RWPE2 (cell line): ENCODE measurements at places on chromosomes 12 and 14.
A peak's percentile ranks its signal among the peaks of the same experiment; 100 is the strongest.

GRCh38 chr14:56331592-56332216 is 213.5 kb downstream of the PELI2 start:
- no peak for DNase-seq
- H3K36me3 ChIP-seq = no peaks in the 10 kb centered on the region
- H3K27me3 ChIP-seq = no peaks in the 10 kb centered on the region

GRCh38 chr12:18160901-18161300 is 70.9 kb upstream of the RERGL start:
- no peak overlapping the region for H3K4me3 ChIP-seq
- no peaks in the 10 kb centered on the region for H3K27me3 ChIP-seq
- no peak overlapping the region for H3K27ac ChIP-seq
- DNase-seq = no peak
- H3K36me3 ChIP-seq = no peaks in the 10 kb centered on the region
- no peaks in the 10 kb centered on the region for H3K4me1 ChIP-seq

DNA sequence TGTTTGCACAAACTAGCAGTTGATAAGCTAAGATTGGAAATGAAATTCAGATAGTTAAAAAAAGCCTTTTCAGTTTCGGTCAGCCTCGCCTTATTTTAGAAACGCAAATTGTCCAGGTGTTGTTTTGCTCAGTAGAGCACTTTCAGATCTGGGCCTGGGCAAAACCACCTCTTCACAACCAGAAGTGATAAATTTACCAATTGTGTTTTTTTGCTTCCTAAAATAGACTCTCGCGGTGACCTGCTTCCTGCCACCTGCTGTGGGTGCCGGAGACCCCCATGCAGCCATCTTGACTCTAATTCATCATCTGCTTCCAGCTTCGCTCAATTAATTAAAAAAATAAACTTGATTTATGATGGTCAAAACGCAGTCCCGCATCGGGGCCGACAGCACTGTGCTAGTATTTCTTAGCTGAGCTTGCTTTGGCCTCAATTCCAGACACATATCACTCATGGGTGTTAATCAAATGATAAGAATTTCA is 335.6 kb downstream of the TMEM121 start:
- H3K36me3 ChIP-seq = no peaks in the 10 kb centered on the region
- no peaks in the 10 kb centered on the region for H3K27me3 ChIP-seq
- DNase-seq = peak; percentile 28
- no peak overlapping the region for H3K27ac ChIP-seq

DNA sequence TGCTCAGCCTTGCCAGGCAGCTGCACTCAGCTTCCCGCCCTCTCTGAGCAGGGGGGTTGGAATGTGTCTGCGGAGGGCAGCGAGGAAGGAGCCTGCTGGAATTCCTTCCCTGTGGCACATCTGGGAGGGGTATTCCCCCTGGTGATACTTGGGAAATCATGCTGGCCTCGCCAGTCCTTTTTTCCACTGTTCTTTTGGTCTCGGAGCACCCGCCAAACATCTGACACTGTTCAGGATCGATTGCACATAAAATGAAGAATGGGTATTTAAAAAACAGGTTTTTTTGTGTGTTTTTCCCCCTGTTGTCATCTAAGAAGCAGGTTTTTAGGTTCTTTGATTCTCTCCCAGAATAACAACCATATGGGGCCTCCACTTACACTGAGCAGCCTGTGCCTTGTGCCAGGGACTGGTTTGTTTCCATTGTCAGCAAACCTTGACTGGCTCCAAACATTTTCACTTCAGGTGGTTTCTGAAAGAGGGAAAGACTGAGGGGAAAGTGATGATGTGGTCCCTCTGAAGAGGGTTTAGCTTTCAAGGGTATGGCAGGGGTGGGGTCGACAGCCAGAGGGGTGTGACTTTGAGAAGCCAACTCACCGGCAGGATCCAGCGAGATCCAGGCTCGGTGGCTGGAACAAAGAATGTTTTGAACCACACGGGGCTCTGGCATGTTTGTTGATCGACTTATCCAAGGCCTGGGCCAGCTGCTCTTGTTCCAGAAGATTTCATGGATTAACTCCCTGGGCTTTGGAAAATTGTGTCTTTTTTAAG is 215.1 kb downstream of the CACNA1C start:
- peak; percentile 29 for DNase-seq
- H3K36me3 ChIP-seq = no peaks in the 10 kb centered on the region
- H3K4me3 ChIP-seq = no peak overlapping the region
- no peaks in the 10 kb centered on the region for H3K4me1 ChIP-seq
- peaks cover 13% of the 10 kb centered on the region for H3K27me3 ChIP-seq
- H3K27ac ChIP-seq = peak overlapping the region; percentile 2

GRCh38 chr12:43282106-43282505 is 269.9 kb downstream of the ADAMTS20 start:
- H3K4me1 ChIP-seq = peaks cover 30% of the 10 kb centered on the region
- DNase-seq = no peak
- no peaks in the 10 kb centered on the region for H3K36me3 ChIP-seq

DNA sequence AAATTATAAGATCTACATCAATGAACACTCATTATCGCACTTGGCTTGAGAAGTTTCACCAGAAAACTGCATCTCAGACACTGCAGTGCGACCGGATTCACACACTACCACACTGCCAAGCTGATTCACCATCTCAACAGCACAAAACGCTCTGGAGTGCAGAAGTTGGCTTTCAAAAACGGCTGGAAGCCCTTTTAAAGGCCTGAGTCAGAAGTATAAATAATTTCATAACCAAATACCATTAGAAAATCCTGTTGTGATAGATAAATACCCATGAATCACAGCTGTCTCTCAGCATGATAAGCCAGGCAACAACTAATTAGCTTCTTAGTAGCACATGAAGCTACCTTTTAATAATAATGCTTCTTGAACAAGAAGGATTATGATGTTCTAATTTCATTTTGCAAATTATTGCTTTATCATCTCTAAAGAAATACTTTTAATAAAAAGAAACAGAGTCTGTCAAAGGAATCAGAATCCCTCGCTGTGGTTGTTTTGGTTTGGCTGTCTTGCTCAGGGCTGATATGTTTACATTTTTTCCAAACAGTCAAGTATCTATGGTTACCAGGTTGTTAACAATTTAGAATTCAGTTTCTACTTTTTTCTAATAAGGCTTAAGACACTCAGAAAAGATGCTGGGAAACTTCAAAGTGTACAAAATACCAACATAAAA is 51.2 kb downstream of the SLC2A13 start:
- H3K36me3 ChIP-seq = no peaks in the 10 kb centered on the region
- no peak overlapping the region for H3K27ac ChIP-seq
- DNase-seq = no peak
- H3K4me3 ChIP-seq = no peak overlapping the region
- H3K27me3 ChIP-seq = no peaks in the 10 kb centered on the region

DNA sequence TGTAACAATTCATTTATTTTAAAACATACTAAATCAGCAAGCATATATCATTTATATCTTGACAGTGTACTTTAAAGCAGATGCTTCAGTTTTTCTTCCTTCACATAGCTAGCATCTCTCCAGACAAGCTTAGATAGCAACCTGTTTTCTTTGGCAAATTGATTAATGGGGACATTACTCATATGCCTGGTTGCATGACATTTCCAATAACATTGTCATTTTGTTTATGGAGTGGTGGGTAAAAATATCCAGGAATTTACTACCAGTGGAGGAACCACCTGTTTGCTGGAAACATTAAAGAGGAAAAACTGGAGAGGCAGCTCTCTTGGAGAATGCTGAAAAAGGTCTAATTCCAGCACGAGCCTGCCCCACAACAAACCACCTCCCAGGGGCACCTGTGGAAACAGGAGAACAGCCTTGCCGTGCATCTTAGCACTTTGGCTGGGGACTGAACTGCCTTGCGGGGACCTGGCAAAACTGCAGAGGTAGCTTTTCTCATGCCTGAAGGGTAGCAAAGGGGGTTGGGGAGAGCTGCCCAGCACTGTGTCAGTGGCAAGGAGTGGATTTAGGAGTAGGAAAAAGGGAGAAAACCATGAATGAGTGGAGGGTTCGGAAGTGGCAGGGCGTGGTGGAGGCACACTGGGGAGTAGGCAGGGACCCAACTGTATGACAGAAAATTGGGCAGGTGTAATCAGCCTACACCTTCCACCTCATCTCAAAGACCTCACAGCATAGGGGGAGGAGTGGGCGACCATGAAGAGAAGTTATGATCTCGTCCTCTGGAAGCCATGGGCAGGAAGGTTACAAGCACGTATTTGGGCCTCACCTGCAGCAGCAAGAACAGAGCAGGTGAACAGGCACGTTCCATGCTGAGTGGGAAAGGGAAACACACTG is 11.7 kb upstream of the CREBL2 start:
- no peak overlapping the region for H3K27ac ChIP-seq
- H3K4me1 ChIP-seq = no peaks in the 10 kb centered on the region
- no peak for DNase-seq
- H3K36me3 ChIP-seq = no peaks in the 10 kb centered on the region
- no peak overlapping the region for H3K4me3 ChIP-seq

GRCh38 chr12:25236190-25236589 is 14.5 kb downstream of the KRAS start:
- H3K4me3 ChIP-seq = no peak overlapping the region
- no peak for DNase-seq
- H3K36me3 ChIP-seq = no peaks in the 10 kb centered on the region
- H3K27ac ChIP-seq = no peak overlapping the region
- no peaks in the 10 kb centered on the region for H3K27me3 ChIP-seq
- no peaks in the 10 kb centered on the region for H3K4me1 ChIP-seq

- no peaks in the 10 kb centered on the region for H3K36me3 ChIP-seq
- H3K4me1 ChIP-seq = no peaks in the 10 kb centered on the region
- peaks cover 3% of the 10 kb centered on the region for H3K27me3 ChIP-seq
These were observed 376.8 kb downstream of the DPF3 start for GRCh38 chr14:72516936-72517700.

DNA sequence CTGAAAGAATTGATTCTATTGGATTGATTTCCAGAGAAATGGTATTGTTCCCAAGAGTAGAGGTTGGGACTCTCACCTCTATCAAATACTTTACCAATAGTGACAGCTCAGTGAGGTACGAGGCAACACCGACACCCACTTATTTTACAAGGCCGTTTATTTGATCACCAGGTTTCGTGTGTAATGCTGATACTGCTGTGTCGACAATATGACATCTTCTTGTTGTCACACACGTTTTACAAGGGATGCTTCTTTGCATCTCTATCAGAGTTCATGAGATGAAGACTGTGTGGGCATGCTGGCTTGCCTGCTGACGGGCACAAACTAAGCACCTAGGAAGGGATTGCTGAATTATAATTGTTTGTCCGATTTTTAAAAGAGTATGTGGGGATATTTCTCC is 217.8 kb upstream of the EGLN3 start:
- no peak for DNase-seq
- H3K4me1 ChIP-seq = no peaks in the 10 kb centered on the region
- H3K27ac ChIP-seq = no peak overlapping the region
- H3K4me3 ChIP-seq = no peak overlapping the region
- no peaks in the 10 kb centered on the region for H3K27me3 ChIP-seq
- H3K36me3 ChIP-seq = no peaks in the 10 kb centered on the region

GRCh38 chr14:69270795-69271708 is 11.1 kb downstream of the GALNT16 start:
- no peaks in the 10 kb centered on the region for H3K27me3 ChIP-seq
- no peaks in the 10 kb centered on the region for H3K36me3 ChIP-seq
- no peak overlapping the region for H3K4me3 ChIP-seq
- H3K27ac ChIP-seq = no peak overlapping the region

GRCh38 chr12:27552886-27553560 is 29.0 kb downstream of the PPFIBP1 start:
- H3K36me3 ChIP-seq = no peaks in the 10 kb centered on the region
- H3K27ac ChIP-seq = no peak overlapping the region
- H3K27me3 ChIP-seq = no peaks in the 10 kb centered on the region

- H3K4me1 ChIP-seq = peaks cover 48% of the 10 kb centered on the region
- no peaks in the 10 kb centered on the region for H3K36me3 ChIP-seq
- no peak overlapping the region for H3K4me3 ChIP-seq
- peak overlapping the region; percentile 90 for H3K27ac ChIP-seq
- H3K27me3 ChIP-seq = no peaks in the 10 kb centered on the region
- DNase-seq = no peak
These were observed 71.4 kb downstream of the AKAP6 start for GRCh38 chr14:32400480-32400879.

- H3K27me3 ChIP-seq = no peaks in the 10 kb centered on the region
- H3K36me3 ChIP-seq = no peaks in the 10 kb centered on the region
- DNase-seq = no peak
- H3K4me3 ChIP-seq = no peak overlapping the region
- H3K4me1 ChIP-seq = no peaks in the 10 kb centered on the region
These were observed 8.3 kb upstream of the SP7 start for GRCh38 chr12:53344487-53344823.

DNA sequence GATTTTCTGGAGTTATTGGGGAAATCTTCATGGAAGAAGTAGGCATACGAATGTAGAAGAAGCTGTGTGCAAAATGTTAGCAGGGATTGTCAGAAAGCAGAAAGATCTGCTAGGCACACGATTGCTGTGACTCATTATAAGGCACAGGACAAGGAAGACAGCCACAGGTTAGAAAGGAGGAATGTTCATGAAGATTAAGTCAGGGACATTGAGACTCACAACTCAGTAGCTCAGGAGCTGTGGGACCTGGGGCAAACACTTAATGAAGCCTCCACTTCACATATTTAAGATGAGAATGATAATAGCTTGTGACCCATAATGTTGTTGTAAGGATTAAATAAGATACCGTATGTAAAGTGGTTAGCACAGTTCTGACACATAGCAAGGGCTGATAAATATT is 26.6 kb upstream of the RTRAF start:
- DNase-seq = no peak
- peaks cover 6% of the 10 kb centered on the region for H3K27me3 ChIP-seq
- H3K27ac ChIP-seq = no peak overlapping the region
- H3K36me3 ChIP-seq = no peaks in the 10 kb centered on the region

DNA sequence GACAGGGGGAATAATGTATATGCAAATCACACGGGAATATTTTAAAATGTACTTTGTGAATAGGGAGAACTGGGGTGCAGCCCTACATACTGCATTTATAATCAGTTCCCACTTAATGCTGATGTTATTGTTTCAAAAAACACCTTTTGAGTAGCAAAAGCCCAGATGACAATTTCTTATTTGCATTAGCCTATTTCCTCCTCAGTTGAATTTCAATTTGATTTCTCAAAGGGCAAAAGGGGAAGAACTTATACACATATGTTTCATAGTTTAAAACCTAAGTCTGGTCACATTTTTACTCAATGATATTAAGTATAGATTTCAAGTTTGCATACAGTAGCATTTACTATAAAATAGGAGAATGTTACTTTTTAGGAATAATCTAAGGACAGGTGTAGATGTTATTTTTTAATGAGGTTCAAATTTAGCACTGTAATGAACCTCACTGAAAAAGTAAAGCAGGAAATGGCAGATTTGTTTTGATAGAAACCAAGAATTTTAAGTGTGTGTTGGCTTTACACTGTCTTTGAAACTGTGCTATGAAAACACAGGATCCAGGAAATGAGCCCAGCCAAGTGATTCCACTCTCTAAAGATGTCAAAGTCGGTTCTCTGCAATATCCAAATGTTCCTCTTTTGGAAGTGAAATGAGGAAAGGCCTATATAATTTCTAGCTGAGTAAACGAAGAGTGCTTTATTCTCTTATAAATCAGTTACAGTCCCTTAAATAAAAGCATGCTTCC is 367.4 kb downstream of the BTG1 start:
- H3K27ac ChIP-seq = peak overlapping the region; percentile 90
- DNase-seq = no peak
- no peaks in the 10 kb centered on the region for H3K27me3 ChIP-seq
